HTR-8/SVneo (cell line): ENCODE measurements at places on chromosomes 3 and 15.

GRCh38 chr15:23736033-23736673 is 49.0 kb upstream of the NDN start:
- no peak for DNase-seq

- peak; percentile 59 for DNase-seq
Measured at GRCh38 chr15:77599899-77600298, 32.8 kb downstream of the LINGO1 start.

DNA sequence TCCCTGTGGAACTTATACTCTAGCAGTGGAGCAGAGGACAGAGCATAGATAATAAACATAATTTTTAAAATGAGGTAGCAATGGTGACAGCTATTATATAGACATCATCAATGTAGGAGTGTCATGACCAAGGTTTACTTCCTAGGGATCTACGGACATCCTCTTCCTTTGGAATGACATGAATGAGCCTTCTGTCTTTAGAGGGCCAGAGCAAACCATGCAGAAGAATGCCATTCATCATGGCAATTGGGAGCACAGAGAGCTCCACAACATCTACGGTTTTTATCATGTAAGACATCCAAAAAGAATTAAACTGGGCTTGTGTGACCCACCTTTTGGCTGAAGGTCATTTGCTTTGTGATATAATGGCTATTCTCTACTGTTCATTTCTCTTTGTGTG is 30.1 kb upstream of the CAPN3 start:
- DNase-seq, result no peak

DNA sequence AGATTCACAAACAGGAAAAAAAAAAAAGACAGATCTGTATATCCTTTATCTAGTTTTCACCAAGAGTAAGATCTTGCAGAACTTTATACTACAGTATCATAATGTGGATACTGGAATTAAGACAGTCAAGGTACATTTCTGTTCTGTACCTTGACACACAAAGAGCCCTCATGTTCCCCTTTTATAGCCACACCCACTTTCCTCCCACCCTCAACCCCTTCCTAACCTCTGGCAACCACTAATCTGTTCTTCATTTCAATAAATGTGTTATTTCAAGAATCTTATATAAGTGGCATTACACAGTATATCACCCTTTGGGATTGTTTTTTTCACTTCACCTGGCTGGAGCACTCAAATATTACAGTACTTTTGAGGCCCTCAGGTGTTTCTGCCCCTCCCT is 3.6 kb upstream of the RAB6B start:
- no peak for DNase-seq

DNA sequence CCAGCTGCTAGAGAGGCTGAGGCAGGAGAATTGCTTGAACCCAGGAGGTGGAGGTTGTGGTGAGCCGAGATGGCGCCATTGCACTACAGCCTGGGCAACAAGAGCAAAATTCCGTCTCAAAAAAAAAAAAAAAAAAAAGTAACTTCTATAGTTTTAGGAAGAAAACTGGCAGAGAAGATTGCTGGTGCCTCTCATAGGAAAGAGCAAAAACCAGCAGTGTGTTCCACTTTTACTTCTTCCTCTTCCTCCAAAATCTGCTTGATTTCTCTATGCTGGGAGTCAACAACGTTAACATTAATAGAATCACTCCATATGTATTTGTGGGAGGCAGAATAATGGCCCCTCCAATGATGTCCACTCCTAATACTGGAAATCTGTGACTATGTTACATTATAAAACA is 12.5 kb upstream of the NR1D2 start:
- no peak for DNase-seq

GRCh38 chr3:16817197-16817596 is 67.6 kb upstream of the PLCL2 start:
- no peak for DNase-seq

- DNase-seq, result no peak
Measured at GRCh38 chr15:38872732-38873131, 308.1 kb upstream of the RASGRP1 start.

DNA sequence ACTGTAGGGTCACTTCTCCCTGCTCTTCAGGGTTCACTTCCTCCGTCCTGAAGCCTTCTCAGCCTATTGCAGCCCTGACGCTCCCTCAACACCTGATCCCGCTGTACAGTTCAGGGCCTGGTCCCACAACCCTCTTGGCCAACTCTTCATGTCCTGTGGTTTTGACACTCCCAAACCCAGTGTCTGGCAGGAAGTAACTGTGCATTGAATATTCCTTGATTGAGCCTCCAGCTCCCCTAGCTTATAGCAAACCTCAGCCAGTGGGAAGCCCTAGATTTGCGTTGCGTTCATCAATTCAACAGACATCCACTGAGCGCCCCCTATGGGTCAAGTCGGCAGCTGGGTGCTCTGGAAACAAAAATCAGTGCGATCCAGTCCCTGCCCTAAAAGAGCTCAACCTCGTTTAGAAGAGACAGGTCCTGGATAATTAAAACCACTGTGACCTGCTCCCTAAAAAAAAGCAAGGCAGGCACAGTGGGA is 13.5 kb downstream of the UBAP1L start:
- DNase-seq, result peak; percentile 48

DNA sequence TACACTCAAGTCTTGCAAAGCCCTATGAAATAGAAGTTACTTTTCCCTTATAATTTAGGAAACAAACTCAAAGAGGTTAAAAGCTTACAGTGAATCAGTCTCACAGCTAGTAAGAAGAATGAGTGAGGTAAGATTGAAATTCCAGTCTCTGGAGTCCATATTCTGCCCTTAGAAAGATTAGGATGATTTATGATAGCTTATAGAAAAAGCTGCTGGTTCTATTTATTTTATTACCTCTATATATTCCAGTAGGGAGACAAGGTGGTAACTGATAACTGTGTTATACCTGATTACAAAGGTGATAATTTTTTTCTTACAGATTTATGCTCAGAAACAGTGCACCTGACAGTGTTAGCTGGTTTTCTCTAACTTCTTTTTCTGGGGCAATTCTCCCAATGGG is 34.1 kb upstream of the SPESP1 start:
- no peak for DNase-seq

GRCh38 chr15:100869151-100869999 is 10.3 kb upstream of the ALDH1A3 start:
- no peak for DNase-seq

GRCh38 chr3:130658678-130659077 is 88.0 kb downstream of the PIK3R4 start:
- no peak for DNase-seq

DNA sequence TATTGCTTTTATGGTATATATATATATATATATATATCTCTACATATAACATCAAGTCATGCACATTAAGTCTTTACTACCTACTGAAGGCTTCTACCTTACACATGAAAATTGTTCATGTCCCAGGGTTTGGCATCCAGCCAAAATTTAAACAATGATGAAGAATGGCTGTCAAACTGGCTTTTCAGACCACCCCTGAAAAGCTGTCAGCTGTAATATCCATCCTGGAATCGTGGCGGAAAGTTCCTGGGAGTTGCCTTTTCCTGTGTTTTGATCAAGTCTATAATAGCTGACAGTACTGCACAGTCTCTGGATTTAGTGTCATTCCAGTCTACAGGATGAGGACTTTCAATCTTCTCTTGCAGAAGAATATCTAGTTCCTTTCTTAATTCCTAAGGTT is 48.3 kb downstream of the DHX36 start:
- DNase-seq, result no peak

DNA sequence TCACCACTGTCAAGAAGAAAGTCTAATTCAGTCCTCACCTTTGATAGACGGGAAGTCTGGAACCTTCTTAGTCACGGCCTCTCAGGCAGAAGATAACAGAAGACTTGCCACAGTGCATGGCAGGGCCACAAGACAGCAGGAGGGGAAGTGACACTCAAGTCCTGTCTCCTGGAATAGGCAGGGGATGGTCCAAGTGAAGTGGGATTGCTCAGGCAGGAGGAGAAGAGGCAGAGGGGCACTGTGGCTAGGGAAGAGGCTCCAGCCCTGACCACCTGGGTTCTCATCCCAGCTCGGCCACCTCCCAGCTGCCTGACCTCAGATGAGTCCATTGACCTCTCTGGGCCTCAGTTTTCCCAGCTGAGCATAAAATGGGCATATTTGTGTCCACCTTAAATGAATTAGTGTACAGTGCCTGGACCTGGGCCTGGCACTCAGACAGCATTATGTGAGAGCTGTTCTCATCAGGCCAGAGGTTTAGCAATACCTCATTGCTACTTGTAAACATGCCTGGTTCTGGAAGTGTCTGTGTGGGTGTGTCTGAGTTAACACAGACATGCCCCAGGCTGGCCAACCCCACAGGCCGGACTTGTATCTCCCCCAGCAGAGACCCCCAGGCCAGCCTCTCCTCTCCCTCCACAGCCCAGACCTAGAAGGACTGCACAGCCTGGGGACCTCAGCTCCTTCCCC is 11.5 kb upstream of the PCSK6 start:
- no peak for DNase-seq

GRCh38 chr3:127915937-127916493 is 983 bp downstream of the KBTBD12 start:
- no peak for DNase-seq

DNA sequence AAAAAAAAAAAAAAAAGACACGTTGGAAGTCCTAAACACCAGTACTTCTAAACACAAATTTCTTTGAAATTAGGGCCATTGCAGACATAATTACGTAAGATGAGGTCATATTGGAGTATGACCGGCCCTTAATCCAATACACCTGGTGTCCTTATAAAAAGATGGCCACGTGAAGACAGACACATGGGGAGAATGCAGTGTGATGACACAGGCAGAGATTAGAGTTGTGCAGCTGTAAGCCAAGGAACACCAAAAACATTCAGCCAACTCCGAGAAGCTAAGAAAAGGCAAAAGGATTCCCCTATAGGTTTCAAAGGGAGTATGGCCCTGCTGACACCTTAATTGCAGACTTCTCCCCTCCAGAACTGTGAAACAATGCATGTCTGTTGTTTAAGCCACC is 379.0 kb upstream of the PDZRN3 start:
- no peak for DNase-seq

DNA sequence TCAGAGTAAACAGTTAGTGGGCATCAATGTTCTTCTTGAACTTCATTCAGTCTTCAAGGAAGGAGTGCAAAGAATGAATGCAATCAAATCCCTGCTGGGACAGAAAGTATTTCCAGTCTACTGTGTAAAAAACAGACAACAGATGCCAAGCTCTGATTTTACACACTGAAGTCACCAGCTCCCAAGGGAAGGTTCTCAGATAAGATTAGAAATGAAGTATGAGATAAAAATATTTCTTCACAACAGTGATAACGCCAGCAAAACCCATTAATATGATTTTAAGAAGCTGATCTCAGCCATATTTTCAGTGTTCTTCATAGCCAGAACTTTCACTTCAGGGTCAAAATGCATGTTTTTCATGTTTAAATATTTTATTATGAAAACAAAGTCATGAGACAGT is 265.6 kb downstream of the CTNNB1 start:
- no peak for DNase-seq

- DNase-seq, result no peak
Measured at GRCh38 chr3:117910820-117911521, 1123.7 kb downstream of the IGSF11 start.

DNA sequence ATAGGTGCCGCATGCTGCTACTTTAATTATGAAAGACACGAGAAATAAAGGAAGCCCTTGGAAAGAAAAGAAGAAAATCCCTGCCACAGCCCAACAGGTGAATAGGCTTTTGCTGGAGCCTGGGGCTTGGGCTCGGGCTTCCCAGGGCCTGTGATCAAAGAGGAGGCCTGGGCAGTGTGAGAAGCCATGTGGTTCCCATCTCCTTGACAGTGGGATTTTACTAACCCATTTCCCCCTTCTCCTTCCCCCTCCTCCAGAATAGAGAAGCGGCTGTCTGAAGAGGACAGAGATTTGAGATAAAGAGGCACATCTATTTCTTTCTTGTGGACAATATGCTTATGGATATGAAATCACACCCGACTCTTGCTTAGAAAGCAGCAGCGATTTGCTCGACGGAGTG is 369.1 kb downstream of the MCTP2 start:
- no peak for DNase-seq

GRCh38 chr3:10371167-10371566 is 50.3 kb upstream of the SEC13 start:
- no peak for DNase-seq

GRCh38 chr15:76190070-76190564 is 121.2 kb downstream of the ETFA start:
- no peak for DNase-seq

- no peak for DNase-seq
Measured at GRCh38 chr3:27903446-27903845, 181.3 kb upstream of the EOMES start.

DNA sequence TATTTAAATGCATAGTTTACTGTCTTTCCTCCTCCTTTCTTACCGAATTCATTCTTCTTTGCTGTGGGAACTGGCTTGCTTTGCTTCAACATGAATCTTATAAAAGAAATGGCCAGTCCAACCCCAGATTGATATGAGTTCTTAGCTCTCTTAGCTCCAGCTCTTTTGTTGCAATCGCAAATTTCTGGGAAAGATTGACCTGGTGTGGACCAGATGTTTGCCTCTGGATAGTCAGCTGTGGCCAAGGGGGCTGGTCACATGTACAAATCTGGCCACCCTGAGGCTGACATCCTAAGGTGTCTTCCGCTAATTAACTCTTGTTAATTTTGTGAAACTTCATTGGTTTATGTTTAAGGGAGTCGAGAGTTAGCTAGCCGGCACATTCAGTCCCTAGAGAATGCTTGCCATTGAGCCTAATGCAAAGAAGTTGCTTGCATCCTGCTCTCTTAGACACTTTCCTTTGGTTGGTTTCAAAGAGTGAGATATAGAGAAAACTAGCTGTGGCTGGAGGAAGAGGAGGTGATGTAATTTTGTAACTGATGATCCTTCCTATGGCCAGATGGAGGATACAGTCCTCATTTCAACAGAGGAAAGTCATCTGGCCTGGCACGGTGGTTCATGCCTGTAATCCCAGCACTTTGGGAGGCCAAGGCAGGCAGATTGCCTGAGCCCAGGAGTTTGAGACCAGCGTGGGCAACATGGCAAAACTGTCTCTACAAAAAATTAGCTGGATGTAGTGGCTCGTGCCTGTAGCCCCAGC is 162.4 kb downstream of the ADAMTSL3 start:
- DNase-seq, result no peak

DNA sequence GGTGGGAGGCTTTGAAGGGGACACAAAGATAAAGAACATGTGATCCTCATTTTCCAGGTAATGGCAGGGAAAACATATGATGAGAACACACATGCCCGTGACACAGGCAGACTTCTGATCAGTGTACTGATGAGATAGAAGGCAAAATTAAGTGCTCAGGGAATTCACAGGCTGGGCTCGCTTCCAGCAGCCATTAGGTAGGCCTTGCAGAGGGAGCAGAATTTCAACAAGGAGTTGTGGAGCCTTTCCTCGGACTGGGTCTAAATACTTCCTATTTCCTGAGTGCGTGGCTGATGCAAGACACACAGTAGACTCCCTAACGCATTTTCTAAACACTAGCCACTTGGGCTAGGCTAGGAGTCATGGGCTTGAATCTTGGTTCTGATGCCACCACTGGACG is 74.0 kb upstream of the ETV5 start:
- DNase-seq, result no peak

GRCh38 chr15:58396181-58396580 is 35.6 kb upstream of the LIPC start:
- DNase-seq, result no peak

DNA sequence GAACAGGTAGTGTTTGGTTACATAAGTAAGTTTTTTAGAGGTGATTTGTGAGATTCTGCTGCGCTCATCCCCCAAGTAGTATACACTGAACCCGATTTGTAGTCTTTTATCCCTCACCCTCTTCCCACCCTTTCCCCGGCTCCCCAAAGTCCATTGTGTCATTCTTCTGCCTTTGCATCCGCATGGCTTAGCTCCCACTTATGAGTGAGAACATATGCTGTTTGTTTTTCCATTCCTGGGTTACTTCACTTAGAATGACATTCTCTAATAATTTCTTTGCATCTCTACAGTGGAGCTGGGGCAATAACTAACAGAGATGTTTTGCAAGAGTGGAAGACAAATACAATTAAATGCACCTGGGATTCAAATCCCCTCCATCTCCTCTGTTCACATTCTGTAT is 93.2 kb downstream of the TP63 start:
- no peak for DNase-seq
